Activated CD4-positive, CD25-positive, alpha-beta regulatory T cell (primary cell): ENCODE measurements at places on chromosomes 3 and 15.

- DNase-seq: no peak
These were observed 196.0 kb upstream of the TPRG1 start for GRCh38 chr3:188975600-188976314.

GRCh38 chr3:16596352-16597032 is 8.7 kb downstream of the DAZL start:
- no peak for DNase-seq

- DNase-seq: no peak
These were observed 250.7 kb upstream of the TBL1XR1 start for GRCh38 chr3:177447938-177448337.

- no peak for DNase-seq
These were observed 76.1 kb upstream of the PLSCR4 start for GRCh38 chr3:146326875-146327543.

GRCh38 chr3:169213956-169214355 is 449.6 kb downstream of the MECOM start:
- no peak for DNase-seq
